IMR-90 (cell line): ENCODE measurements at places on chromosomes 13 and 19. TPM values are rescaled to one million over a fixed set of nuclear protein-coding genes. Genes with fewer than 3 reads are reported as not detected.

- DNase-seq = no peak
Observed at GRCh38 chr13:113630296-113630695, 27.7 kb downstream of the ATP4B start.

- DNase-seq = peak; percentile 85
Observed at GRCh38 chr13:20566468-20566897, 474 bp upstream of the IFT88 start.

DNA sequence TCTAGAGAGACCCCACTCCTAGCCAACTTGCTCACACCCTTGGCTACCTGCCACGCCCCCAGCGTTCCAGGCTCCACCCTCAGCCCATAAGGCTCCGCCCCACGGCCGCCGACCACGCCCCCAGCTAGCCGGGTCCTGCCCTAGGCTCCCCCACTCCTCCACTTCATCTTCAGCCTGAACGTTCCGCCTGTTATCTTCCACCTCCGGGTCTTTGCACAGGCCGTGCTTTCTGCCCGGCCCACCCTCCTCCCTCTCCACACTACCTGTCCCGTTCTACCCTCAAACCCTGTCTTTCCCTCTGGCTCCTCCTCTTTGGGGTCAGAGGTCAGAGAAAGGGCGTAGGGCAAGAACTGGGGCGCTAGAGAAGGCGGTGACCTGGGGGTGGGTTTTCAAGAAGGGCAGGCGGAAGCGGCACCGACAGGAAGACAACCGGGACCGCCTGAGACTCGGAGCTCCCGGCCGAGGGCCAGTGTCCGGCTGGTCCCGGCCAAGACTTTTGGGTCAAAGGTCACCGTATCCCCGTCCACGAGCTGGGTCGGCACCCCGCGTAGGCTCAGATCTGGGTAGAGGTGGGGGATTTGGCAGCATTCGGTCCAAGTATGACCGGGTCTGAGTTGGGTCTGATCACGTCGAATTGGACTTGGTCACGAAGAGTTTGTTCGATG, 2.2 kb downstream of the PDE4C start:
- DNase-seq = no peak

DNA sequence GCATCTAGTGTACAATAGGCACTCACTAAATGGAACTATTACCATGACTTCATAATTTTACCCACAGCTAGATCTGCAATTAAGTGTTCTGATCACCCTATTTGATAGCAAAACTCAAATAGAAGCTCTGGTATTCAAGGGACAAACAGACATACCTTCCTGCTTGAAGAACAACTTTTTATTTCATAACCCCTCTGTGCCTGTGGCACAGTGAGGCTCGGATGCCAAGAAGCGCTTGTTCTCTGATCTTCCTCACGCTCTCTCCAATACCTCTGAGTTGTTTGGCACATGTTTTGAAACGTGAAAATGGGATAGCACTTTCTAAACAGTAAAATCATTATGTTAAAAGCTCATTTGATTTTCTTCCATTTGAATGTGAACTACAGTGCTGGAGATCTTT, 232.0 kb downstream of the KLF5 start:
- DNase-seq = no peak

ZNF813 gene
- 0.40 and 0.82 TPM in 2 replicates for polyA plus RNA-seq
